Testis (tissue), 5 donors: ENCODE measurements at places on chromosomes 2 and 18.

- no peak for DNase-seq
These were observed 62.3 kb upstream of the YWHAQ start for GRCh38 chr2:9693196-9693491.

DNA sequence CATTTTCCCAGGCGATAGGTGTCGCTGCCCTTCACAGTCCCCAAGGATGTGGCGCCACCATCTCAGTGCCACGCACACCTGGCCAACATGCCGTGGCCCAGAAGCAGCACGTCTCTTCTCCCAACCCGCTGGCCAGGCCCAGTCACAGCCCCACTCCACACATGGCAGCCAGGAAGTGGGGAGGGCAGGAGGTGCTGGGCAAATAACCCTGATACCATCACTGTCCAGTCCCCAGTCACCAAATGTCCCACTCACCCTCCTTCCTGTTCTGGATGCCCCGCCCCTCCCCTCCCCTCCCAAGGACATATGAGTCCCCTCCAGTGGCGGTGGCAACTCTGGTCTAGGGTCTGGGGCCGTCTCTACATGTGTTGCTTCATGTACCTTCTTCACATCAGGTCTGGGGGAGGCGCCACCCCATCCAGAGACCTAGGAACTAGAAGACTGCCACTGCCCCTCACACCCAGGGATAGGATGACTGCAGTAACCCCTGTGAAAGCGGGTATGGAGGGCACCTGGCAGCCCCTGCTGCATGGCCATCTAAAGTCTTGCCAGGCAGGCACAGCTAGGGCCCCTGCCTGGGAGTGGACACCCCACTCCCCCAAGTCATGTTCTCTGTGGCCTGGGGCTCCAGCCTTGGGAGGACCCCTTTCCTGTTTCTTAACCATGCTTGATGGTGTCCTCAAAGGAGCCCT is 7.3 kb upstream of the CAPN10 start:
- DNase-seq: no peak

DNA sequence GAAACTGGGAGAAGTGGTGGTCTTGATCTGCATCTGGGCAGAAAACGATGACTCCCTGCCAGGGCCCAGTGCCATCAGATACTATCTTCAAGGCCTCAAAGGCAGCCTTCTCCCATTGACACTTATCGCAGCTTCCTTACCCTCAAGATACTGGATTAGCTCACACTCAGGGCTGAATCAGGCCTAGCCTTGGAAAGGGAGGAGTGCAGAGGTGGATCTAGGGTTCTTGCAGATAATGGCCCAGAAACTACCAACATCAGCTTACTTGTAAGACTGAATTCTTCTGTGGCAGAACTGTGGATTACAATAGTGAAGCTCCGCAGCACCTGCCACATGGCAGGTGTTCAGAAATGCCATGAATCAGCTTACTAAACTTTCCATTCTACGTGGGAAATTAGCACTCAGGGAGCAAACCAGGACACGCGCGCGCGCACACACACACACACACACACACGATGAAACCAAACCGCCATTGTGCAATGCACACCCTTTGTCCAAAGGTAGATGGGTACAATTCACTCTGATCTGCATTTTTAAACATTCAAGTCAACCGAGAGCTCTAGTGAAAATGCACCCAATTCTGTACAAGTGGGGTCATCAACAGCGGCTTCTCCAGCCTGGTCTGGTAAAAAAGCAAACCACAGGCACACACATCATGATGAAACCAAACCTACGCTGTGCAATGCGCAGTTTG is 26.3 kb upstream of the TMEM182 start:
- no peak for DNase-seq

DNA sequence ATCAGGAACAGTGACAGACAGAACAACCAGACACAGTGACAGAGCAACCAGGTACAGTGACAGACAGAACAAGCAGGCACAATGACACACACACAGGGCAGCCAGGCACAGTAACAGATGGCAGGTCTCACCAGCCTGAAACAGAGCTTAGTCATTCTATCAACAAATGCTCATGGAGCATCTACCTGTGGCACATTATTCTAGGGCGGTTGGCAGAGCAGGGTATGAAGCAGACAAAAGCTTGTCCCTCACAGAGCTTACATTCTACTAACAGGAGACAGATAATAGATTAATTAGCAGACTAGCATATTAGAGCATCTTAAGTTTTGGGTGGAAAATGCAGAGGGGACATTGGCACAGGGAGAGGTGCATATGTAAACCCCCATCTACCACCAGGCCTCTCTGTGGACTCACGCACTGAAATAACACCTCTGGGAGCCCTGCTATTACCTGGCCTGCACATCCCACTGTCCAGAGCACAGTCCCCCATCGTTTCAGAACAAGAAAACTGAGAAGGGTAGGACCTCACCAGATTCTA is 64.1 kb upstream of the RAB6C start:
- DNase-seq: no peak

DNA sequence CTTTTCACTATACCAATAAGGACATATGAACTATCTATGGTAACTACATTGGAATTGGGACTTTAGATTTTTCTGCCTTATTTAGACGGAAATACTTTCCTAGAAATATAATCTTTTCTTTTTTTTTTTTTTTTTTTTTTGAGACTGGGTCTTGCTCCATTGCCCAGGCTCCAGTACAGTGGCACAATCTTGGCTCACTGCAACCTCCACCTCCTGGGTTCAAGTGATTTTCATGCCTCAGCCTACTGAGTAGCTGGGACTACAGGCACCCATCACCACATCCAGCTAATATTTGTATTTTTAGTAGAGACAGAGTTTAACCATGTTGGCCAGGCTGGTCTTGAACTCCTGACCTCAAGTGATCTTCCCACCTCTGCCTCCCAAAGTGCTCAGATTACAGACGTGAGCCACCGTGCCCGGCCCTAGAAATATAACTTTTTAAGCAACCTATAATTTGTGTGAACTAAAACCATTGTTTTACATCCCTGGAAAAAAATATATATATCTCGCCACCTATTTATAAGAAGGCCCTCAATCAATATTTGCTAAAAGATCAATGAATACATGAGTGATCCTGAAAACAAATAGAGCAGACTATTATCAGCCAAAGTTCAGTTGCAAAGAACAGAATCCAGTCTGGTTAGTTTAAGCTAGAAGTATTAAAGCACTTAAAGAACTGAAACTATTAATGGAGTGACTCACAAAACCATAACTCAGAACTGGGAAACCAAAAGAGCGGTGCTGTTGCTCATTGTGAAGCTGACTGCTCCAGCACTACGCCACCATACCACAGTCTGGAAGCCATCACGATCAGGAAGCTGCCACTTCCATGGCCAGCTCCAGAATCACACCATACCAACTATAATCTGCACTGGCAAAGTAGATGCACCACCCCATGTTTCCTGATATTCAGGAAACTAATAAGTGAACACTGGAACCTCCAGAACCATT is 8.4 kb upstream of the HNRNPLL start:
- no peak for DNase-seq

DNA sequence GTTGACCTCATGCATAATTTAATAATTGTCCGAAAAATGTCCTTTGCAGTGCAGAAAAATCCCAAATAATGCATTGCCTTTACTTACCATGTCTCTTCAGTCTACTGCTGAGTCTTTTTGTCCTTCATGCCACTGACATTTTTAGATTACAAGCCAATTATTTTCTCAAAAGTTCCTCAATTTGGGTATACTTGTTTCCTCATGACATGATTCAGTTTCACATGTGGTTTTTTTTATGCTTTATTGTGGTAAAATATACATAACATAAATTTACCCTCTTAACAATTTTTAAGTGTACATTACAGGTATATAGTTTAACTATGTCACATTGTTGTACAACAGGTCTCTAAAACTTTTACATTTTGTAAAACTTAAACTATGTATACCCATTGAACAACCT is 81.0 kb downstream of the EPC2 start:
- no peak for DNase-seq

DNA sequence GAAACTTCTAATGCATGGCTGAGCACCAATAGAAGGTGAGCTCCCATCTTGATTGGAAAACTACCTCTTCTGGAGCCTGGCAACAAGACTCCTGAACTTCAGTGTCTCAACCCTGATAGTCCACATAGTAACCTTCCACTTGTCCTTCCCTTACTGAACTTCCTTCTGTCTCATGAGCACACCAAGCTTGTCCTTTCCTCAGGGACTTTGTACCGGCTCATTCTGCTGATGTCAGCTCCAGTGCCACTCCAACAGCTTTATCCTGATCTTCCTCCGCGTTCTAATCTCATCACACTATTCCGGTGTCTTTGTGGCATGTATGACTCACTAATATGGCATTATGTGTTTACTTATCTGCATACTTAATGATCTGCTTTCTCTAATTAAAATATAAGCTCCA is 862.0 kb upstream of the ID2 start:
- no peak for DNase-seq

DNA sequence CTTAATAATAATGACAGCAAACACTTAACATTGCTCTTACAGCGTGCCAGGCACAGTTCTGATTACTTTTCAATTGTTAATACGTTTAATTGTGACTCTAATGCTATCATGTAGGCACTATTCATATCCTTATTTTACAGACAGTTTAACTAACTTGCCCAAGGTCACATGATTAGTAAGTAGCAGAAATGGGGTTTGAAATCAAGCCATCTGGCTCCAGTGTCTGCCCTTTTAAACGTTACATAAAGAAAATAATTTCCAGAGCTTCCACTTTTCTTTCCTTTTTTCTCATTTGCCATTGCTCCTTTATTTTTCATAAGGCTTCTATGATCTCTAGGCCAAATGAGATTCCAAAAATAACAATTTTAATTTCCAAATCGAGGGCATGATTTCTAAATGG is 50.6 kb upstream of the IKZF2 start:
- peak; percentile 16 for DNase-seq

- DNase-seq: peak; percentile 85
These were observed 18.7 kb upstream of the SCYGR1 start for GRCh38 chr2:227406177-227407031.

DNA sequence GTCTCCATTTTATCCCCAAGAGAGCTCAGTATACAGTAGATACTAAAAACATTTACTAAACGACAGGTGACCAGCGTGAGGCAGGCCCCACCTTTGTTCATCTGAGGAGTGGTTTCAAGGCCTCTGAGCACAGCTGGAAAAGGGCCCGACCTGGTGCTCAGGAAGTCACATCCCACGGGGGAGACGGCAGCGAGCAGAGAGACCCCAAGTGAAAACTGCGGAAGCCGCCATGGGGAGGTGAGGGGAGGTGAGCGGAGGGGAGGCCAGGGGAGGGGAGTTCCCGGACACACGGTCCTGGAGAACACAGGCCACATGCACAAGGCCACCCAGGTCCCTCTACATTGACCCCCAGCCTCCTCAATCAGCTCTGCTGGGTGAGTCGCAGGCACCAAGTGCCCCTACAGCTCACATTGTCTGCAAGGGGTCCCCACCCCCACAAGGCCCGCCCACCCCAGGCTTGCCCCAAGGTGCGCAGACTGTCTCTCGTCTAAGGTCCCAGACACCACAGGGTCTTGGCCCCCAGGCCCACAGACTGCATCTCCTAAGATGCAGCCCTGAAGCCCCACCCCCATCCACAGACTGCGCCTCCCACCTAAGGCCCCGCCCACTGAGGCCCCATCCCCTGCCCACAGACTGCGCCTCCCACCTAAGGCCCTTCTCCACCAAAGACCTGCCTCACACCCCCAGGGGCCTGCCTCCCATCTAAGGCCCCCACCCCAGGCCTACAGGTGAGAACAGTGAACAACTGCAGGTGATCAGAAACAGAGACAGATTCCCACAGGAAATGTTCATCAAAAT is 19.1 kb downstream of the PARD6G start:
- DNase-seq: no peak

DNA sequence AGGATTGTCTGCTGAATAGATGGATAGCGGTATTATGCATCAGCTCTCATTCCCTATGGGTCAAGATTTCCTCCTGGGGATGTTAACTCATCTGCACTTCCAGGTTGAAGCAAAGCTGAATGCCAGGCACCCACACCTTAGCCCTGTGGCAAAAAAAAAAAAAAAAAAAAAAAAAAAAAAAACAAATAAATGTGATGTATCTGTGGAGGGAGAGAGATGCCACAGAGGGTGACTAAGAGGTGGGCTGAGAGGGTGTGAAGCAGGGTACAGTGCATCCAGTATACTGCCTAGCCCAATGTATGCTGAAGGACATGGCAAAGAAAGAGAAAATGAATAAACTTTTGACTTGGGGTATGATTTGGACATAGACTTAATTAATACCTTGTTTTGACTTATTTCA is 91.4 kb downstream of the COPS8 start:
- DNase-seq: peak; percentile 5

- DNase-seq: peak; percentile 30
These were observed 1.7 kb downstream of the CXCR4 start for GRCh38 chr2:136116151-136116812.

DNA sequence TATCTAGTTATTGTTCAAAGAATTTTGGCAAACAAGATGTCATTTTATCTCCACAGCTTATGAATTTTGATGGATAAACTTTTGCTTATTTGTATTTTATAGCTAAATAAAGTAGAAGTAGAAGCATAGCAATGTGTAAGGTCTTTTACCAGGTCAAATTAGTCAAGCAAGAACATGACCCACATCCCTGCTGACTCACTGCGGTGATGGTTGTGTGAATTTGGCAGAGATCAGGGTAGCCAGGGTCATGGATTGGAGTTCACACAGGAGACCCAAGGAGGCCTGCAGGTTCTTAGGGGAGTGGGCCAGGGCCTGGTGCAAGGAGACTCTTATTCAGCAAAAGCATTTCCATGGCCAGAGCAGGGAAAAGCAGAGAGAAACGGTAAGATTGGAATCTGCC is 18.7 kb downstream of the SP140 start:
- DNase-seq: no peak

- DNase-seq: no peak
These were observed 114.7 kb upstream of the CXCR4 start for GRCh38 chr2:136232456-136233172.

DNA sequence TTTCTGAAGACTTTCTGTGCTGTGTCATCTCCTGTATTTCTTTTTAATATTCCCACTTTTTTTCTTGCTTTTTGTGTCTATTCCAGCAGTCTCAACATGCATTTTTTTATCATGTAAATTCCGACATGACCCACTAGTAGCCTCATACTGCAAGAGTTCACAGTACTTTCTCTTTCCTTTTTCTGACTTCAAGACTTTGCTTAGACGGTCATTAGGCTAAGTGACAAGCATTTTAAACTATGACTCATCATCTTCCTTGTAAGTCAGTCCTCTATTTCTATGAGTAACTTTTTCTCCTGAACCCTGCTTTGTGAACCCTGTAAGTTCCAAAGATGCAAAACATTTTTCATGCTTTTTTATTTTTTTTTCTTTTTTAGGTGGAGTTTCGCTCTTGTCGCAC is 381.2 kb downstream of the TXNL1 start:
- DNase-seq: no peak
